ENCODE measurements at places on chromosomes 12 and 14. TPM values are rescaled to one million over a fixed set of nuclear protein-coding genes. Genes with fewer than 3 reads are reported as not detected.

KCNH3 gene
- total RNA-seq = 1.7 TPM

KIAA0586 gene
- 3.6 TPM for total RNA-seq

CATSPERB gene
- 4.1 TPM for total RNA-seq

SERPINA10 gene
- total RNA-seq = not detected

LRRC43 gene
- total RNA-seq = not detected

PNN gene
- 46.3 TPM for total RNA-seq

AHSA1 gene
- 102 TPM for total RNA-seq

MIPOL1 gene
- 43.5 TPM for total RNA-seq

RNU4-1 gene
- total RNA-seq = under 0.01 TPM

FOXG1 gene
- total RNA-seq = not detected

SDSL gene
- 0.61 TPM for total RNA-seq

RERG gene
- total RNA-seq = 61.6 TPM

All from uterus (tissue), 4 donors.